ENCODE measurements at places on chromosomes 6 and 20. TPM values are rescaled to one million over a fixed set of nuclear protein-coding genes. Genes with fewer than 3 reads are reported as not detected.

Gene COL11A2
- total RNA-seq = 1.9 TPM

Gene TRIM10
- total RNA-seq = not detected

Gene EYA4
- total RNA-seq = 1.3 TPM

Gene MYH7B
- total RNA-seq = 0.27 TPM

Gene EDN3
- total RNA-seq = not detected

Gene SLC22A3
- total RNA-seq = 91.5 TPM

Gene CRISP2
- total RNA-seq = not detected

Gene SCRT2
- not detected for total RNA-seq

Gene JPH2
- total RNA-seq = 169 TPM

Gene RUNX2
- 7.9 TPM for total RNA-seq

Gene SLC2A10
- total RNA-seq = 19.8 TPM

Gene RPS21
- total RNA-seq = 1,025 TPM

Gene ZSCAN23
- 1.6 TPM for total RNA-seq

Gene ERVFRD-1
- not detected for total RNA-seq

Gene CNR1
- 22.9 TPM for total RNA-seq

Gene ZBTB46
- 9.9 TPM for total RNA-seq

Gene HLA-DQA1
- 4.5 TPM for total RNA-seq

Gene DDAH2
- 136 TPM for total RNA-seq

Gene DACT2
- 0.28 TPM for total RNA-seq

Gene TMEM74B
- total RNA-seq = not detected

Gene GPX5
- not detected for total RNA-seq

Gene SIRT5
- total RNA-seq = 10.0 TPM

Gene UNC5CL
- 7.9 TPM for total RNA-seq

Gene C6orf15
- not detected for total RNA-seq

Gene COL21A1
- total RNA-seq = 53.7 TPM

Gene CST2
- not detected for total RNA-seq

Gene IL17F
- total RNA-seq = not detected

Gene DNAH8
- not detected for total RNA-seq

Gene CEP43
- total RNA-seq = 7.7 TPM

Gene PKIG
- total RNA-seq = 125 TPM

Gene REM1
- 4.3 TPM for total RNA-seq

Gene MACROD2
- 4.2 TPM for total RNA-seq

Gene CST4
- not detected for total RNA-seq

Gene TUBB2B
- total RNA-seq = 3.2 TPM

Gene SLC4A11
- total RNA-seq = 0.27 TPM

Gene DPPA5
- total RNA-seq = not detected

Gene SGK2
- 11.6 TPM for total RNA-seq

Gene AGPAT1
- 53.1 TPM for total RNA-seq

Gene RGS17
- total RNA-seq = 3.7 TPM

Gene BTNL2
- total RNA-seq = not detected

Gene ADGRF1
- total RNA-seq = not detected

Gene NMBR
- 0.49 TPM for total RNA-seq

Gene PRICKLE4
- total RNA-seq = 4.6 TPM

Gene ABRACL
- 21.8 TPM for total RNA-seq

Gene PRL
- total RNA-seq = not detected

Gene GNRH2
- not detected for total RNA-seq

Gene NELFE
- 69.3 TPM for total RNA-seq

Gene ANGPT4
- 1.6 TPM for total RNA-seq

Gene TNF
- total RNA-seq = 3.2 TPM

Gene KDM1B
- 10.3 TPM for total RNA-seq

Gene TTK
- not detected for total RNA-seq

Gene TMEM244
- not detected for total RNA-seq

Gene OR2H1
- not detected for total RNA-seq

Gene PBOV1
- not detected for total RNA-seq

Gene NKX2-2
- total RNA-seq = not detected

Gene DAAM2
- total RNA-seq = 71.5 TPM
